ENCODE measurements at places on chromosomes 1 and 21.
A peak's percentile ranks its signal among the peaks of the same experiment; 100 is the strongest.

DNA sequence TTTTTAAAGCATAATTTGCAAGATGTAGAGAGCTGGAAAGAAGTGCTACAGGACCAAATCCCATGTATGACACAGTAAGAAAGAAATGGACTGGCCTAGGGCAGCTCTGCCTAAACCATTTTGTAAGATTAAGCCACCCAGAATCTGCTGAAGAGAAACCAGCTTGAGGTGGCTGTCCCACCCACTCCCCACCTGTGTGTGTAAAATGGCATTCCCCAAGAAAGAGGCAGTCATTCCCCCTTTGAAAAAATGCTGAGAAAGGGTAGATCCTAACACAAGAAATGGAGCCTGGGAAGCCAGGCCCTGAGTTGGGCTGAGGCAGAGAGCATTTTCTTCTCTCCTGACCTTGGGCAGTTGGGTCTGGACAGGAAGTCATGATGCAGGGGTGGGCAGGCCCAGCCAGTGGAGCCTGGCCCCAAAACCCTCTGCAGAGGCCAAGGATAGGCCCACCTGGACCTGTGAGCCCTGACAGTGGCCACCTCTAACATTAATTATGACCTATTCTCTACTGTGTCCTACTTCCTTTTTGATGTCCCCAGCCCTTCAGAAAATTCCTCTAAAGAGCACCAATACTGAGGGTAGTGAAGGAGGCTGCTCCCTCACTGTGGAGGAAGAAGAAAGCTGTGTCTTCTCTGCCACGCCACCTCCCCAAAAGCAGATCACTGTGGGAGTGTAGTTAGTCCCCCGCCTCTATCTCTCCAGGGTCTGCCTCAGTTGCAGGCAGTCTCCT, 94.0 kb downstream of the EDEM3 start:
- no peak for DNase-seq

- no peak for DNase-seq
These were observed 463.4 kb downstream of the CAMTA1 start for GRCh38 chr1:7248549-7249199.

- DNase-seq = no peak
These were observed 407.3 kb downstream of the USP25 start for GRCh38 chr21:16137106-16137505.

DNA sequence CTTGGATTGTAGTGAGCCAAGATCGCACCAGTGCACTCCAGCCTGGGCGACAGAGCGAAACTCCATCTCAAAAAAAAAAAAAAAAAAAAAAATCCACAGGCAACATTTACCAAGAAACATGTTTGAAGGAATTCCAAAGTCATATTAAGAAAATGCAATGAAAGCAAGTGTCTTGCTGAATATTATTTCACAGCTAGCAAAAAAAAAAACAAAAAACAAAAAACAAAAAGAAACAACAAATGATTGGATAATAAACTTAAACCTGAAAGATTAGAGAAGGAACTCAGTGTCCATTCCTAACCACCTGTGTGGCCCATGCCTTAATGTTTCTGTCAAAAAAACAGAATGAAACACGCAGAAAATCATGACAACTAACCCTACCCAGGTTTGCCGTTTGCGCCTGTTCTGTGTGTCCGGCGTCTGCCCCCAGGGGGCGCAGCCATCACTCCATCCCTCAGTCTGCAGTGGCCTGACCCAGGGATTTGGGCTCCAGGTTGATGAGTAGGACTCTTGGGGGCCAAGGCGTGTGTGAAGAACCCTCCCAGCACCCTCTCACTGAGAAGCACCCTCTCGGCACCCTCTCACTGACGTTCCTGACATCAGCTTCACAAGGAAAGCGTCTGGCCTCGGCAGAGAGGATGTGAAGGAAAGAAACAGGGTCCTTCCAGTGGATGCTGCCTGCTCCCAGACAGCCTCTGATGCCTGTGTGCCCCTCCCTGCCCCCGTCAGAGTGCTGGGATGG, 19.2 kb upstream of the PTTG1IP start:
- DNase-seq = peak; percentile 58

DNA sequence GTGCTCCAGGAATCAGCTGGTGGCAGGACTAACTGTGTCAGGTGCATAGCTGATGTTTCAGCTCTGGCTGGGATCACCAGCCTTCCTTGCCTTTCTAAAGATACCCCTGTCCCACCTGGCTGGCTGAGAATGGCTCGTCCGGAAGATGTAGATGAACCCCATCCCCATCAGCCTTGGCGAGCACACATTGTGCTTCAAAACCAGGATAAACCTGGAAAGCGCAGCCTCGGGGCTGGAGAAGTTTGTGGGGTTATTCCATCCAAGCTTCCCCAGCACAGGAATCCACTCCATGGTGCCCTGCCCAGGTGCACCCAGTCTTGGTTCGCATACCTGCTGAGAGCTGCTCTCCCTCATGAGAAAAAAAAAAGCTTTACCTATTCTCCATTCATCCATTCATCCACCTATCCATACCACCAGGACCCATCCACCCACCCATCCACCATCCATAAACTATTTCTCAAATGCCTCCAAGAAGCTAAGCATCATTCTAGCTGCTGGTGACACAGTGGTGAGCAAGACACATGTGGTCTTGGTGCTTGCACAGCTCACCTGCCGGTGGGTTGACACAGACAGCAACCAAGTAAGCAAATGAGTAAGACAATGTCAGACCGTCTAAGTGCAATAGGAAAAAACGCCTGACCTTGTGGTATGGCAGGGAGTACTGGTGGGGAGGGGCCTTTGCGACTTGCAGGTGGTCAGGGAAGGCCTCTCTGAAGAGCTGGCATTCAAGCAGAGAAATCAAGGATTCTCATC, 94.0 kb downstream of the DMRTB1 start:
- DNase-seq = no peak

GRCh38 chr1:216815260-216816131, 92.3 kb upstream of the ESRRG start:
- peak; percentile 85 for DNase-seq

- no peak for DNase-seq
These were observed 11.2 kb upstream of the ACBD6 start for GRCh38 chr1:180513531-180513930.

GRCh38 chr1:186059311-186059710, 315.7 kb downstream of the TPR start:
- DNase-seq = no peak

- DNase-seq = peak; percentile 31
These were observed 620.2 kb downstream of the PTPRU start for GRCh38 chr1:29856340-29857114.

- DNase-seq = no peak
These were observed 20.3 kb downstream of the TSPAN2 start for GRCh38 chr1:115068826-115069585.

DNA sequence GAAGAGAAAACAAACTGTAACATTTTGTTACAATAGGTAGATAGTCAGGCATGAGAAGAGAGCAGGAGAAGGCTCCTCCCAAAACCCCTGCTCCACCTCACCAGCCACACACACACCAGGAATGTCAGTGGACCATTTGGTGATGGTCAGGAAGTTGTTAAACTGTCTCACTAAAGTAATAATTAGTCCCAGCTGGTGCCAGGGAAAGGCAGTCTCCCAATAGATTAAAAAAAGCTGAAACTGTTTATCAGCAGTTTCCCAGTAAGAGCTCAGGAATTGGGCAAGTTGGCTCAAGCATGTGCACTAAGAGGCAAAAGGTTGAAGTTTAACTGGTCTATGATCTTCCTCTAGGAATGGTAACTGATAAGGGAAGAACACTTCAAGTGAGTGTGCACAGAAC, 249.6 kb downstream of the COL11A1 start:
- no peak for DNase-seq

DNA sequence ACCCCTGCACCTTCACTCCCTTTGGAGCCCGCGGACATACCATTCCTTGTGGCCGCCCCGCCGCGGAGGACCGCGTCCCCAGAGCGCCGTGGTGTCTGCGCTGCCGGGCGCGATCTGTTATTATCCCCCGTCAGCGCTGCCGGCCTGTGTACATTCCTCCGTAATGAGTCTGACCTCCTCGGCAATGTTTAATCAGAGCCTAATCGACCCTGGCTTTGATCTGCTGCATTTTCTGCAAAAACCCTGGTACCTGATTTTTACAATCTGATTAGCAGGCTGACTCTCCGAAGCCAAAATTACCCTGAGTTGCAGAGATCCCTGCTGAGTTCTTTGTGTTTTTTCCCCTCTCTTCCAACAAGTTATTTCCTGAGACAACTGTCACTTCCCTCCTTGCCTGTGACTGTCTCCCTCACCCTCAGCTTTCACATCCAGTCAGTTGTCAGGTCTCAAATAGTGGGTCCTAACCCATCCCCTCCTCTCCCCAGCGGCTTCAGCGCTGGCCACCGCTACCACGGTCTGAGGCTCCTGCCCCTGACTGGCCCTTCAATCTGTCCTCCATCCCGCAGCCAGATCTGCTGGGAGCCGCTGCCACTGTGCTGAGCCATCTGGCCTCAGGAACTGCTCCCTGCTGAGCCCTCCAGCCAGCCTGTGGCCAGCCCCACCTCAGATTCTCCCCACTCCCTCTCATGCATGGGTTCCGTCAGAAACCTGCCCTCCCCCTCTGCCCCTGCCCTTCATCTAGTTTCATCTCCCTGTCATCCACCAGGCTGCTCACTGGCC, 53.5 kb downstream of the GLIS1 start:
- no peak for DNase-seq

DNA sequence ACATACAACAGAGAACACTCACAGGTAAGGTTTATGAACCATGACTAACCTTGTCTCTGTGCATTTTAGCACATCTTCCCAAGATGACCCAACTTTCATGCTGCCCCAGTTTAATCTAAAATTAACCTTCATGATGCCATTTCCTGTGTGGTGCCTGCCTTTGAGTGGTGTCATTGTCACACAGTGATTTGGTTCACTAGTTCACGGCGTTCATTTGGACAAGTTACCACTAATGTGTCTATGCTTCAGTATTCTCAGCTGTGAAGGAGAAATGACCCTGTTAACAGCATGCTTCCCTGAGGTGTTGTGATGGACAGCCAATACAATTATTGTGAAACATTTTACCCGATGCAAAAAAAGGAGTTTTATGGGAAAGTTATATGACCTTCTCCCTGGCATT, 693.1 kb downstream of the RWDD3 start:
- DNase-seq = no peak

DNA sequence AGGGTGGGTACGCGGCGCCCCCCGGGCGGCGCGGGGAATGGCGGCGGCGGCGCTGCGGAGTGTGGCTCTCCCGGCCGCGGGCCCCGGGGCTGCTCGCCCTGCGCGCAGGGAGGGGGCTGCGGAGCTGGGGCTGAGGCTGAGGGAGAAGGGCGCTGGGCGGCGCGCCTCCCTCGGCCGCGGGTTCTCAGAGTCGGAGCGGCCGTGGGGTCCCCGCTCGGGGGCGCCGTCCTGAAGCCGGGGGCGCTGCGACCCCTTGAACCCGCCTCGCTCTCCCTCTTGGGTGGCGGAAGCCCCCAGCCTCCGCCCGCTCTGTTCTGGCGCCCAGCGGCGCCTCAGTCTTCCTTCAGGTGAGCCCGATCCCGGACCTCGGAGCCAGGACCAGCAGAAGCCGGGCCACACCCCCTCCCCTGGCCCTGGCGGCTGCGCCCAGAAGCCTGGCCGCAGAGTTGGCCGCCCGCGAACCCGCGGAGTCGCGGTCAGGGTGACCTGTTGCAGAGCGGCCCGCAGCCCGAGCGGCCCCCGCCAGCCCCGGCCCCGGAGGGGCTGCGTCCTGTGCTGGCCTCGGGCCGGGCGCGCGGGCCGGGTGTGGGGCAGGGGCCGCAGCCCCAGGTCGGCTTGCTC, 532 bp downstream of the RALGPS2 start:
- DNase-seq = peak; percentile 52

DNA sequence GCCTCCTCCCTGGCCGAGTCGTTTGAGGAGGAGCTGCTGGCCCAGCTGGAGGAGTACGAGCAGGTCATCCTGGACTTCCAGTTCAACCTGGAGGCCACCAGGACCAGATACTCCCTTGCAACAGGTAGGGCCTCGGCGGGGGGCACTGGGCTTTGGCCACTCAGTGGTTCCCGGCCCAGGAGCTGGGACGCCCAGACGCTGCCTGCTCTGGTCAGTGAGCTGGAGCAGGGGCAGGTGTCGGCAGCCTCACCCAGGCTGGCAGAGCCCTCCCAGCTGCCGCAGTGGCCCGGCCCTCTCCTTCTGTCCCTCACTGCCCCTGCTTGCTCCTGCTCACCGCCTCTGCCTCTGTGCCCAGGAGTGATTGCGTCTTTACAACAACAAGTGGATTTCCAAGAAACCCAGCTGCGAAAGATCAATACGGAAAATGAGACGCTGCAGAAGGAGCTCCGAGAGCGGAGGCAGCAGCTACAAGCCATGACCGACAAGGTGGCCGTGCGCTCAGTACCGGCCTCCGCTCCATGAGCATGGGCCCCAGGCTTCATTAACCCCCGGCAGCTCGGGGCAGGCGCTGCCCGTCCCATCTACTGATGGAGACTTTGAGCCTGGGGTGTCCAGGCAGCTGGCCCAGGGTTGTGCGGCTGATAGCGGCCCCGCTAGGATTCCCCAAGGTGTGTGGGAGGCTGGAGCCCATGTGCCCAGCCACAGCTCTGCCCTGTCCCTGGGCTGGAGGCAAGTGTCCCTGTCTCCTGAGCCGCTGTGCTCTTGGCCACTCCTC, 9.0 kb upstream of the SMIM1 start:
- no peak for DNase-seq

DNA sequence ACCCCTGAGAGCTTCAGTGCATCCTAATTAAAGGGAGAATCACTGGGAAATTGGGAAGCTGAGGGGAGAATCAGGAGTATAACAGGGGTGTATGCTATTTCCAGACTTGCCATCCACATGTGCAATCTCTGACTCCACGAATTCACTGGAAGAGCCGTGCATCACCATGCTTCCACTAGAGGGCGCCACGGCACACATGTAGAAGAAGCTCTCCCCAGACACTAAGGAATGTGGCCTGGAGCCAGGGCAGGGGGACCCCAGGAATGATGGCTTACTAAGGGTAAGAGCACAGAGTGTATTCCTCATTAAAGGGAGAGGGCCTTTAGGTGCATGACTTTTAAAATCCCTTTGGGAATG, 81.5 kb downstream of the ABCA4 start:
- DNase-seq = peak; percentile 77

- DNase-seq = no peak
These were observed 279.7 kb downstream of the SPATA17 start for GRCh38 chr1:217910791-217911320.

GRCh38 chr1:179313004-179313403, 19.4 kb downstream of the SOAT1 start:
- no peak for DNase-seq

- DNase-seq = no peak
These were observed 72.9 kb downstream of the LBR start for GRCh38 chr1:225354906-225355305.

- DNase-seq = no peak
These were observed 441.6 kb downstream of the NCAM2 start for GRCh38 chr21:21439761-21440160.
